ENCODE measurements at places on chromosomes 1 and 21.

DNA sequence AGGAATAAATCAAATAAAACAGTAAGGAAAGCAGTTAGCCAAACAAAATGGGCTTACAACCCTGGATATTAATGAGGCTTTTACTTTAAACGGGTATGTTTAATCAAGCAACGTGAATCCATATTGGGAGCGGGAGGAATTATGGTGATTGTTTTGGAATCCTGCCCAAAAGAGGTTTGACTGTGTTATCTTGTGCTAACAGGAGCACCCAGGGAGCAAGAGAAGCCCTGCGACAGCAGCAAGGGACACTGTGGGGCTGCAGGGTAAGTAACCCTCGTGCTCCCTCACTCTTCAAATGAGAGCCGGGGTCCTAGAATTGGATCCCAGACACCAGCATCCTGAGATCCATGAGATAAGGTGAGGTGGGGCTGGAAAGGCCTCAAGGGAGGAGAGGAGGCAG is 72.6 kb upstream of the PGBD5 start:
- no peak for DNase-seq

DNA sequence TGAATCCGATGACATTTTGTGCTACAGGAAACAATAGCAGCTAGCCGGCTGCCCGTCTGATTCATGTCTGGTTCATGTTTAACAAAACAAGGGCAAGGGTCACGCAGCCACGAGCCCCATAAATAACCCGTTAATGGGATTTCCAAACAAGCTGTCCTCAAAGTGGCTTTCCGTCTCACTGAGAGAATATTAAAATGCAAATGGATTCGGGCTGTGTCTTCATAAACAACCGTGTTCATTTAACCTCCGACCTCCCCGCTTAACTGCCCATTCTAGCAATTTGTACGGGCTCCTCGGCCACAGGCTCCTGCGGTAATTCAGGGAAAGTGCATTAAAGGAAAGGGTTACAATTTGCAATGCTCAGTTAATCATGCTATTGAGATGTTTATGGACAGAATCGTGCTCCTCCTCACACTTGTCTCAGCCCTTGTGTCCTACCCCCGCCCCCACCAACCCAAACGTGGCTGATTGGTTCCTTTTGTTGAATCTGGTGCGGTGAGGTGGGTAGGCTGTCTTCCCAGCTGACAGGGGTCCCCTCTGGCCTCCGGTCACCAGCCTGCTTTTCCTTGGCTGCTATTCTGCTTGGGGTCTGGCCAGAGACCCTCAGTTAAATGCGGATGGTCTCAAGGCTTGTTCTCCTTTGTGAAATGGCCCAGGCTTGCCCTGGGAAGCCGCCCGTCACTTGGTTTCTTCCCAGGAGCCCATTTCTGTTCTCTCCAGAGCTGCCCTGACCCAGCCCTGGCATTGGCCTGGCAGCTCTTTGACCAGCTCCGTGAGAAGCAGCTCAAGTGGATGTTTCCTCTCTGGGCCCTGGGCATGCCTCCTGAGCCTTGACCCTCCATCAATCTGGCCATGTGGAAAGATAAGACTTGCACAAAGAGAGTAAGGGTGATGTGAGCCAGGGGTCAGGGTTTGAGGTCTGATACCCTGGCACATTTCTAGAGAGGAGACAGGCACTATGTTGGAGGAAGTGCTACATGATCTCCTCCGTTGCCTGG is 200.7 kb upstream of the POU3F1 start:
- no peak for DNase-seq

DNA sequence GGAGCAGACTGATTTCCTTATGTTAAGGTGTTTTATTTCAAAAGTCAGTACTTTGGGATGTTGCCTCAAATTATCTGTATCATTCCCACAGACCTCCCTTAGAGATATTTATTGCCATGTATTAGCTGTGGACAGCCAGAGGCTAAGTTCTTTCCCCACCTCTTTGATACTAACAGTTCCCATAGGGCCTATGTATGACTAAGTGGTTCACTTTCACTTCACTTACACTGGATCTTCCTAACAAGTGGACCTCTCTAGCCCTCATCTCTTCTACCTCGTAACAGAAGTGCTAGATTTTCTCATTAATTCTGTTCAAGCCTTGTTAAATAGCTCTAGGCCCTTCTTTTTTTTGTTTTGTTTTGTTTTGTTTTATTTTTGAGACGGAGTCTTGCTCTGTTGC is 6.2 kb downstream of the TRAF5 start:
- no peak for DNase-seq

GRCh38 chr1:205630241-205630640 is 1.6 kb downstream of the ELK4 start:
- DNase-seq = no peak

GRCh38 chr21:36323032-36323431 is 3.0 kb downstream of the MORC3 start:
- DNase-seq = no peak

GRCh38 chr1:219090607-219091006 is 83.1 kb upstream of the LYPLAL1 start:
- DNase-seq = no peak

- DNase-seq = no peak
Observed at GRCh38 chr1:162010175-162010506, 13.5 kb downstream of the OLFML2B start.

- peak; percentile 48 for DNase-seq
Observed at GRCh38 chr1:2821966-2822620, 20.6 kb upstream of the TTC34 start.

- DNase-seq = no peak
Observed at GRCh38 chr1:59903141-59903754, 23.3 kb downstream of the CYP2J2 start.

- no peak for DNase-seq
Observed at GRCh38 chr1:196372896-196373536, 235.2 kb downstream of the KCNT2 start.

- no peak for DNase-seq
Observed at GRCh38 chr1:57206038-57206437, 217.8 kb downstream of the DAB1 start.

GRCh38 chr1:36703526-36704208 is 221.0 kb upstream of the CSF3R start:
- DNase-seq = peak; percentile 83

DNA sequence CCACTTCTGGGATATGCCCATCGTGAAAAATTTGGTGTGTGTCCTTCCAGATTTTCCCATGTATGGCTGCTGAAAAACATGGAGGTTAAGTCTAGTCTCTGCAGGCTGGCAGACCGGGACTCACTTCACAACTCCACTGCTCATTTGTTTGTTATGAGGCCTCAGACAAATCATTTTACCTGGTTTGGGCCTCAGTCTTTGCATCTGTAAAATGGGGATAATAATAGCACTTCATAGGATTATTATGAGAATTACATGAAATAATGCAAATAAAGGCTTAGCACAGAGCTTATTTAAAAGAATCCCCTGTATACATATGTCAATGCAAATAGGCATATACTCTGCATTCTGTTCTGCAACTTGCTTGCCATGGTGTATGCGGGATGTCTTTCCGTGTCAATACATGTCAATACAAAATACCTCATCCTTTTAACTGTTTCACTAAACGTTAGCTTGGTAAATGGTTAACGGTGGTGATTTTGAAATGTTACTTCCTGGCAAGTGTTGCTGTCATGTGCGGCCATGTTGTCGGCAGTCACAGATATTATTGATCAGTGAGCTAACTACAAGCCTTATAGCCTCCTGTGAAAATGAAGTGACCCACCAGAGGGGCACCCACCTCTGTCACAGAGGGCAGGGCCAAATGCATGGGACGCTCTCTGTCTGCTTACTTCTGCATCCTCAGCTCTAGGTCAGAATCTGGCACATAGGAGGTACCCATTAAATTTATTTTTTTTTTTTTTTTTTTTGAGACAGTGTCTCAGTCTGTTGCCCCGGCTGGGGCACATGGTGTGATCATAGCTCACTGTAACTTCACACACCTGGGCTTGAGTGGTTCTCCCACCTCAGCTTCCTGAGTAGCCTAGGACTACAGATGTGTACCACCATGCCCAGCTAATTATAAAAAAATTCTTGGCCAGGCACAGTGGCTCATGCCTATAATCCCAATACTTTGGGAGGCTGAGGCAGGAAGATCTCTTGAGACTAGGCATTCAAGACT is 4.3 kb downstream of the LCK start:
- DNase-seq = no peak

DNA sequence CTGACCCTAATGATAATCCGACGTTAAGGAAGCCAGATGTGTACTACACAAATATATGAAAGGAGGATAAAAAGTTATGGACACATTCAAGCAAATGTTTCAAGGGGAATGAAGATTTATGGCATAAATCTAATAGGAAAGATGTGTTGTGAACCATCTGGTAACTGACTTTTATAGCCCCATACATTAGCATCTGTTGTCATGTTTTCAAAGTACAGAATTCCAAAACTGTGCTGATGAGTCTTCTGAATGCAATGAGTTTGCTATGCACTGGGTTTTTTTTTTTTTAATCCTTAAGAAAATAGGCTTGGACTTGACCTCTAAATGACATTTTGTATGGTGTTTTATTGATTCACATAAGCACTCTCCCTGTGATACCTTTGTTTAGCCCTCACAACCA is 158.5 kb upstream of the ESRRG start:
- DNase-seq = no peak

DNA sequence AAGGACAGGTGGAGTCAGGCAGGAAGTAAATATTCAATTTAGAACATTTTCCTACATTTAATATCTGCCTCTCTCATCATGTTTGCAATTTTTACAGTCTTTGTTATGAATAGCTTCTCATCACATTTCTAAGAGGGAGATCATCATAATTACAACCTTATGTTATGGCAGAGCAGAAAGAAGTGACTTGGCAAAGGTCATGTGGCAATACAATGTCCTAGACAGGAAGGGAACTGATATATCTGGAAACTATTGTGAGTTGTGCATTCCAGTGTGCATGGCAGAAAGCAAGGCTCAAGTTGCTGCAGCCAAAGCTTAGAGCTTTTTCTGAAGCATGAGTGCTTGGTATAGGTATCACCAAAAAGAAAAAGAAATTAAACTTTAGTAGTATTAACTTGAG is 43.8 kb upstream of the PRRX1 start:
- DNase-seq = no peak

DNA sequence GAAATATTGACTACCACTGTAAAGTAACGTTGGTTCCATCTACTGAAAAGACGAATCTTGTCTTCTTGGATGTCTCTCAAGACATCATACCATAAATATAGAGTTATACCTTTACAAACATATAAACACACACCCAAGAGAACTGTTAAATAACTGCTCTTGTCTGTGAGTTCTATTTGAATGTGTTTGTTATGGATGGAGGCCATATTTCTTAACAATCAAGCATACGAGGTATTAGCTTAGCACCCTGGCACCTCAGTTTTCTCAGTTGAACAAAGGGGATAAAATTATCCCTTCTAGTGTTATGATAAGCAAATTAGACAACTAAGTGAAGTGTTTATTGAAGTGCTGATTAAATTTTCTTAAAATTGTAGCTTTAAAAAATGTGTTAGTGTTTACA is 336.6 kb upstream of the ZRANB2 start:
- no peak for DNase-seq

GRCh38 chr1:119987686-119988085 is 81.8 kb downstream of the NOTCH2 start:
- DNase-seq = no peak

DNA sequence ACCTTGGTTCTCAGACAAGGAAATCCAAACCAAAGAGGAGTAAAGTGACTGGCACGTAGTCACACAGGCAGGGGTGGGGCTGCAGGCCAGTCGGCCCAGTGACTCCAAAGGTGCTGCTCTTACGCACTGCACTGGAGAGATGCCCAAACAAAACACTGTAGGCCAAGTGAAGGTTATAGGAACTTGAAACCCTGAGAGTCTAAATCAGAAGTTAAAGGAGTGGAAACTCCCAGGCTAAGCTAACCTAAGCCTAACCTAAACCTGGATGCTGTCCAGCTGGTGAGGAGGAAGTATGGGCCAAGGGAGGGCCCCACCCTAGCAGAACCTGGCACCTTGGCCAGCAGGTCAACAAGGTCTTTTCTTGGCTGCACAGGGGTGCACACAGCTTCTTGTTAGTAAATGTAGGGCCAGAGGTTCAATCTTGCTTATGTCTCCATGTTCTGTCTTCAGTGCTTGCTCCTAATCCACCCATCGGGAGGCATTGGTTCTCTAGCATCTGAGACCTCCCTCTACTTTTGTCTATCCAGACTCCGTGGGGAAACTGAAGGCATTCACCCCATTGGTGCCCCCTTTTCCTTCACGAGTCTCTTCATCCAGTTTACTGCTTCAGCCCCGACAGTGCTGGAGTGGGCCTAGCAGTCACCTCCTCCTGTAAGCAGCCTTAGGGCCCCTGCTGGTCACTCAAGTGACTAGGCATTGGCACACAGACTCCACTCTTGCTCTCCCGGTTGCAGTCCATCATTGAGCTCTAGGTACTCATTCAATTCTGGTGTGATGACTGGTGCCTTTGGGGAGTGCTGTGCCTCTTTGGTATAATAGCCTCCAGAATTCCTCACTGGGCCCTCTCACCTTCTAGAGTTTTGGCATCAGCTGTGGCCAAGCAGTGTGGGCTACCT is 12.9 kb upstream of the TMEM125 start:
- DNase-seq = no peak

DNA sequence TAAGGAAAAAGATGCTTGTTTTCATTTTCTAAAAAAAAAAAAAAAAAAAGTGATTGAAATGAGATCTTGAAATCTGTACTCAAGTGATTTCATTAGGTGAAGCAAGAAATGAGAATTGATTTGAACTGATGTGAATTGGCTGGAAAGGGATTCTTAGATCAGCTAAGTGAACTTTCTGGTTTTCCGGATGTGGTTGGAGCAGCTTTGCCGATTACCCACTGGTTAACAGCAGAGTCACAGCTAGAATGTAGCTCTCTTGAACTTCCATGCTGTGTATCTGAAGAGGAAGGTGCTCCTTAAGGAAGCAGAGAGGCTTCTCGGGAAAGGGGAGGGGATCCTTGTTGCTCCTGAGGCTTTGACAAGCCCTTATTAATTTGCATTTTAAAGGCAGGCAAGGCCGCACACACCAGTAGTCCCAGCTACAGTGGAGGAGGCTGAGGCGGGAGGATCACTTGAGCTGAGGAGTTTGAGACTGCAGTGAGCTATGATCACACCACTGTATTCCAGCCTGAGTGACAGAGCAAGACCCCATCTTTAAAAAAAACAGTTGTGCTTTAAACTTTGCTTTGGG is 28.7 kb upstream of the PWP2 start:
- DNase-seq = no peak

- no peak for DNase-seq
Observed at GRCh38 chr1:236365999-236366570, 28.0 kb upstream of the EDARADD start.

DNA sequence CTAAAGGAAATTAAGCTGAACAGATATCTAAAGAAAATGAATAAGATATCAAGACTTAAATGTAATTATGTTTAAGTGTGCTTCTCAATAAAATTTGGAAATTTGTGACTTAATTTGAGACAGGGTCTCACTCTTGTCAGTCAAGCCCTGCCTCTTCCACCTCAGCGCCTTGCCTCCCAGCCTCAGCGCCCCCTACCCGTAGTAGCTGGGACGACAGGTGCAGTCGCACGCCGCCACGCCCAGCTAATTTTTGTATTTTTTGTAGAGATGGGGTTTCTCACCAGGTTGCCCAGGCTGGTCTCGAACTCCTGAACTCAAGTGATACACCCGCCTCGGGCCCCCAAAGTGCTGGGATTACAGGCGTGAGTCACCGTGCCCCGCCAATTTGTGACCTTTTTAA is 117.0 kb downstream of the CLEC20A start:
- no peak for DNase-seq

GRCh38 chr1:158021721-158022120 is 28.3 kb downstream of the KIRREL1 start:
- DNase-seq = no peak

- DNase-seq = peak; percentile 3
Observed at GRCh38 chr1:111690306-111690617, 48.9 kb downstream of the INKA2 start.

- DNase-seq = no peak
Observed at GRCh38 chr21:26739189-26739588, 106.0 kb downstream of the ADAMTS1 start.
